Osteocyte (in vitro differentiated cells): ENCODE measurements at places on chromosomes 6 and 20. TPM values are rescaled to one million over a fixed set of nuclear protein-coding genes. Genes with fewer than 3 reads are reported as not detected.

GRCh38 chr6:34597605-34598353 lies 41.6 kb upstream of the SPDEF start:
- DNase-seq = no peak

C20orf202 gene
- total RNA-seq = not detected in 2 replicates

UBE3D gene
- 4.8 and 5.7 TPM in 2 replicates for total RNA-seq

- DNase-seq = no peak
These were observed 567.4 kb upstream of the PTCHD4 start for GRCh38 chr6:48678390-48678789.

DNA sequence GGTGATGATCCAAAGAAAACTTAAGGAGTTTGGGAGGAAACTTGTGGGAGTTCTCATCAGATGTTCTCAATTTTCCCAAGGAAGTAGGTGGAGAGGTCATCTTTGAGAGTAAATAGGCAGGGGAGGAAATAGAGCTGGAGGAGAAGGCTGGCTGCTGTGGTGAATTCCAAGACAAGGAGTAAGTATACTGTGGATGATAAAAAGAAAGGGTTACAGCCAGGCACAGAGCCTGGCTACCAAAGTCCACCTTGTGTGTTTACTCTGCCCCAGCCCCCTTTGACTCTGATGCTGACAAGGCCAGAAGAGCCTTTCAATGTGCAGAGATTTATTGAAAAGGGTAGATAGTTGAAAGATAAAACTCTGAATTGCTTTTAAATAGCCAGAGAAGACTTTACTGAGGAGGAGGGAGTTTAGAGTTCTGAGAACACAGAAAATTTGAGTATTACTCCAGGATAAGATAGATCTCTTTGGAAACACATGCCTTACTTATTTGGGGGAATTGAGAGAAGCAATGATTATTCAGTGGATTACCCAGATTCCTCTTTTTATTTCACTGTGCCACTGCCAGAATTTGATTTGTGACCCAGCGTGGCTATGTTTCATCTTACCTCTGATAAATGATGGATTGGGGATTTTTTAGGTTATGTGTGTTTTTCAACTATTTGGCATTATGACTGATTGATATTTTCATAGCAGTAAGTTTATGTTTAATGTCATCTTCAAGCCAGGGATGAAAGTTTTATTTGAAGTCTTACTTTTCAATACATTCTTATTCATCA lies 182.6 kb upstream of the JAG1 start:
- DNase-seq = no peak

C6orf163 gene
- 3.8 and 5.1 TPM in 2 replicates for total RNA-seq
